NCI-H1436 treated with DMSO at 0.1 percent for 48 hours (cell line): ENCODE measurements at places on chromosomes 6 and 20.

- DNase-seq = no peak
These were observed 35.5 kb downstream of the ISM1 start for GRCh38 chr20:13256606-13257005.

- DNase-seq = no peak
These were observed 640 bp downstream of the SAYSD1 start for GRCh38 chr6:39114388-39114703.

DNA sequence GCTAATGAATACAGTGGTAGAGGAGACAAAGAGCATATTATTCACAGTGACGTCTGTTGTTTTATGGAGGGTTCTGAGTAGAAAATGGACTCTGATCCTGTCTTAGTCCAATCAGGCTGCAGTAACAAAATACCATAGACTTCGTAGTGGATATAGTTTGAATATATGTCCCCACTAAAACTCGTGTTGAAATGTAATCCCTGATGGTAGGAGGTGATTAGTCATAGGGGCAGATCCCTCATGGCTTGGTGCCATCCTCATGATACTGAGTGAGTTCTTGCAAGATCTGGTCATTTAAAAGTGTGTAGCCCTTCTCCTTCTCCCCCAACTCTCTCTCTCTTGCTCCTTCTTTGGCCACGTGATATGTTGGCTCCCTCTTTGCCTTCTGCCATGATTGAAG is 82.5 kb downstream of the CD83 start:
- no peak for DNase-seq

- DNase-seq = no peak
These were observed 202.8 kb downstream of the WDR27 start for GRCh38 chr6:169498916-169499513.

DNA sequence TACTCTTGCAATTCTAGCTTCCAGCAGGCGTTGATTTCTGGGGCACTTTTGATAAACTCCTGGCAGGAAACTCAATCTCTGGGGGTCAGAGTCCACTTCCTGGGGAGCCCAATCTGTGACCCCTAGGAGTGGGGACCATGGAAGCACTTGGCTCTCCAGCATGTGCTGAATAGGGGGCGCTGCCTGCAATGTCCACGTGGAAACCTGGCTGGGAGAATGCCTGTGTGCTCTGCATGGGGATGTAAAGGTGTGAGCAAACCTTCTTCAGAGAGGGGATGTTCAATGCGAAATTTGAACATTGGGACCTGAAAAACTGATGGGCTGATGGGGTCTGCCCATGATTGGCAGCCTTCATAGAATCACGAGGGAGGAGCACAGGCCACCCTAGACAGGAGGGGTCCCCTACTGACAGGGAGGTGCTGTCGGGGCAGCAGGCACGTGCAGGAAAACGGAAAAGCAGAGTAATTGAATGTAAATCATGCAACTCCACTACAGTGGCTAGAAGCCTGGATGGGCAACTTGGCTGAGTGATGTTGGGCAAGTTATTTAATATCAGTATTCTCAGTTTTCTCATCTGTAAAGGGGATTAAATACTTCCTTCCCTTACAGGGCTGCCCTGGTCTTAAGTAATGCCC is 47.8 kb downstream of the CEP43 start:
- DNase-seq = no peak

DNA sequence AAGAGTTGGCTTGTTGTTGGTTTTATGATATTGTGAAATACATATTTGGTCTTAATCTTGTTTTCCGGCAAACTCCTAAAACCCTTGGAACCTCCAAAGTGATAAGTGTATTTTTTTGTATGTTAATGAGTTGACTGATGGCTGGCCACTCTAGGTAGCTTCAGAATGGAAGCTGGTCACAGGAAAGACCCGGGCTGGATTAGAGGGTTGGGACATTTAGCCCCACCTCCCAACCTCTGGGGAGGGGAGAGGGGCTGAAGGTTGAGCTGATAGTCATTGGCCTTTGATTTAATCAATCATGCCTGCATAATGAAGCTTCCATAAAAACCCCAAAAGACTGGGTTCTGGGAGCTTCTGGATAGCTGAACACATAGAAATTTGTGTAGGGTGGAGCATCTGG is 42.7 kb downstream of the SASH1 start:
- DNase-seq = no peak

GRCh38 chr20:61808447-61808846 is 257.2 kb downstream of the TAF4 start:
- no peak for DNase-seq

DNA sequence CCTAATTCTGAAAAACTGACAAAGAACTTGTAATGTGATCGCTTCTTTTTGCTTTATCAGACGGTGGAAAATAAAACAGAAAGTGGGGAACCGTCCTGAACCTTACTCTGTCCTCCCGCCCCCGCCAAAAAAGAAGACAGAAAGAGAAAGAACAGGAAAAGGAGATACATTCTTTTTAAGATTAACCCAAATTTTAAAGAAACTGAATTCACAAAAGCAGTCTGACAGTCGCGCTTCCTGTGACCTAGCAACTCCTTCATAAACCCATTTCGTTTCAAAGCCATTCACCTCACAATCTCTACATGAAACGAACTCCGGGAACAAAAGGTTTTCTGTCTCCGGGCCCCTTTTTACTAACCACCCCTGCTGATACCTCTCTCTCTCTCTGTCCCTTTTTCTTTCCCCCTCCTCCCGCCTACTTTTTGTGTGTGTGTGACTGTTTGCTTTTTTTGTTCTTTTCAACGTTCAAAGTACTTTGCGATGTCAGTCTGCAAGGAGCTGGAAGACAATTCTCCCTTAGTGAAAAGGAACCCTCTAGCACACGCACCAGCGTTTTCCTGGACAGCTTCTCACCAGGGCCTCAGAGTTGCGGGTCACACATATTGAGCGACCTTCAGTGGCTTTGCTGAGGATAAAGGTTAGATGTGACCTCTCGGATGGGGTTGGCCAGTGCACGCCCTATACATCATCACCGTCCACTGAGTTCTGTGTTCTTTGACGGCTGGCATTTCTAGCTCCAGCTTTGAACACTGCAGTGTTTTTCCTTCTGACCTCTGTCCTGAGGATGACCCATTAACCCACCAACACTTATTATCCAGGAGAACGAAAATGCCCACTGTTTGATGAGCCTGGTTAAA is 530 bp upstream of the NEDD9 start:
- DNase-seq = no peak

DNA sequence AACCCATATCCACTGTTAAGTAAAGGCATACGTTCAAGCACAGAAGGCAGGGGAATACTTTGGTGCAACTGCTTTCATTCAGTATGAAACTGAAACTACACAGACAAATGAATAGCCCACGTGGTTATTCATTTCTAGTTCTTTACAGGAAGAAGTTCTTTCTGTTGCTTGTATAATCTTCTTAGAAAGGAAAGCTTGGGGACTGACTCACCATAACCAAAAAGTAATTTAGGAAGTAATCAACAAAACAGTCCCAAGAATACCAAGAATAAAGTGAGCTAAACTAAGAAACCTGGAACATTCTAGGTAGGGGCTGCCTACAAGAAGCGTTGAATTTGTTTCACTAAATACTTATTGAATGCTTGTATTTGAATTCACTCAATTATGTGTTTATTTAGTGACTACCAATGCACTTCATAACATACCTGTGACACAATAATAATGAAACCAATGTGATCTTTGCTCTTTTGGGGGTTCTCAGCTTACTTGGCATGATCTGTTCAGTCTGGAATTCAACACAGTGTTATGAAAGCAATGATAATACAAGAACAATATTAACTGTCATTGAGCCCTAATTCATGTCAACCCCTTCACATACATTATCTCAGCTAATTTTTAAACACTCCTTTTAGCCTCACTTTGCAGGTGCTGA is 25.1 kb upstream of the KIAA0408 start:
- no peak for DNase-seq

- no peak for DNase-seq
These were observed 33.5 kb downstream of the DLL1 start for GRCh38 chr6:170257376-170257775.

GRCh38 chr20:18738055-18738454 is 75.5 kb upstream of the SCP2D1 start:
- DNase-seq = no peak
